ENCODE measurements at places on chromosomes 4 and X. TPM values are rescaled to one million over a fixed set of nuclear protein-coding genes. Genes with fewer than 3 reads are reported as not detected.

Gene MGARP
- 0.13 TPM for polyA plus RNA-seq

DNA sequence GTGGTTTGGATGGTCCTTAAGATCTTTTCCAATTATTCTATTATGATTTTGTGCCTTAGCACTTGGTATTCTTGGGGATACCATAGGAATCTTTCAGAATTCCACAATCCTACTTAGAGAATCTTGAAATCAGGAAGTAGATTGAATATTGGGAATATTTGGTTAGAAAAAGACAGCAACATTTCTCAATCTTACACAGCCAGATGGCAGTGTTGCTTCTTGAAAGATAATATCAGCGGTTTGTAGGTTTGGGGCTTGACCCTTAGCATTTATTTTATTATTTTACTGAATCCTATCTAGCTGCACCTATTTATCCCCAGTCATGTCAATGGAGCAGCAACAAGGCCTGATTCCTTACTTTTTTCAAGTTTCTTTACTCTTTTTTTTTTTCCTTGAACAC, 28.6 kb downstream of the MAGEB1 start:
- DNase-seq, result no peak

DNA sequence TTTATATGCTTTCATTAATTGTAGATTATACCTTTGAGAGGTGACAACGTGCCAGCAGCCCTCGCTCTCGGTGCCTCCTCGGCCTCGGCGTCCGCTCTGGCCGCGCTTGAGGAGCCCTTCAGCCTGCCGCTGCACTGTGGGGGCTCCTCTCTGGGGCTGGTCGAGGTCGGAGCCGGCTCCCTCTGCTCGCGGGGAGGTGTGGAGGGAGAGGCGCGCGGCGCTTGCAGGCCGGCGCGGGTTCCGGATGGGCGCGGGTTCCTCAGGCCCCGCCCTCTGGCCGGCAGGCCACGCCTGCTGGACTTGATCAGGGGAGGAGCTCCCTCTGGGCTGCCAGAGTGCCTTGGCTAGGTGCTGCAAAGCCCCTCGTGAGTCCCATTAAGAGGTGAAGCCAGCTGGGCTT, 321.1 kb upstream of the PCDH18 start:
- DNase-seq, result no peak

DNA sequence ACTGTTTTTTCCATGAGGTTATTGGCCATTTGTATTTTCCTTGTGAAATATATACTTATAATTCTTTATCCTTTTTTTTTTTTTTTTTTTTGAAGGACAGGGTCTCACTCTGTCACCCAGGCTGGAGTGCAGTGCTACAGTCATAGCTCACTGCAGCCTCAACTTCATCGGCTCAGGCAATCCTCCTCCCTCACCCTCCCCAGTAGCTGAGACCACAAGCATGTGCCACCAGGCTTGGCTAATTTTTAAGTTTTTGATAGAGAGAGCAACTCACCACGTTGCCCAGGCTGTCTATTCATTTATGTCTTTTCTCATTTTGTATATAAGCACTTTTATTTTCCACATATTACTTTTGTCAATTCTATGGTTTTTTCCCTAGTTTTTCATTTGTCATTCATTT, 16.8 kb downstream of the RBPJ start:
- no peak for DNase-seq

Gene TBX22
- not detected for polyA plus RNA-seq

All from psoas muscle (tissue), 8 donors.